ENCODE measurements at places on chromosomes 6 and 20.
A peak's percentile ranks its signal among the peaks of the same experiment; 100 is the strongest.

DNA sequence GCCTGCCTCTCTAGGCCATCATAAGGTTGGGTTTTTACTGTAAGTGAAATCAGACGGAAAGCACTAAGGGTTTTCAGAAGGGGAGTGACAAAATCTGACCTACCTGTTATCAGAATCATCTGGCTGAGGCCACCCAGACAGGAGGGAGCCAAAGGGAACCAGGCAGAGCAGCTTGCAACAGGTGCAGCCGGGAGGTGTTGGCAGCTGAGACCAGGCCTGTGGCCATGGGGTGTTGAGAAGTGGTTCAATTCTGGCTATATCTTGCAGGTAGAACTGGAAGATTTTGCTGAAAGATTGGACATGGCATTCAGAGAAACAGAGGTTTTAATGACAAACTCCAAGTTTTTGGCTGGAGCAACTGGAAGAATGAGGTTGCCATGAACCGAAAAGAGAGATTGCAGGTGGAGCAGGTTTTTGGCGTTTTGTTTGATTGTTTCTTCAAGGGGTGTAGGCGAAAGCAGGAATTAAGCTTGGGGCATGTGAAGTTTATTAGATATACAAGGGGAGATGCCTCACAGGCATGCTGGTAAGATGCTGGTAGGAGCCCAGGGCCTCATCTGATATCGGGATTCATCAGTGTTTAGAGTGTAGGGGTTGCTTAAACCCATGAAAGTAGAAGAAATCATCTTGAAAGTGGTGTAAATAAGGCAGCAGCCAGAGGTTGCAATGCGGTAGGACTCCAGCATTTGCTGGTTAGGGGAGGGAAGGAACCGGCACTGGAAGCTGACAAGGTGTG lies 35.1 kb upstream of the MAP3K4 start:
- DNase-seq: no peak

- no peak for DNase-seq
Observed at GRCh38 chr20:9223296-9223695, 154.4 kb downstream of the PLCB4 start.

DNA sequence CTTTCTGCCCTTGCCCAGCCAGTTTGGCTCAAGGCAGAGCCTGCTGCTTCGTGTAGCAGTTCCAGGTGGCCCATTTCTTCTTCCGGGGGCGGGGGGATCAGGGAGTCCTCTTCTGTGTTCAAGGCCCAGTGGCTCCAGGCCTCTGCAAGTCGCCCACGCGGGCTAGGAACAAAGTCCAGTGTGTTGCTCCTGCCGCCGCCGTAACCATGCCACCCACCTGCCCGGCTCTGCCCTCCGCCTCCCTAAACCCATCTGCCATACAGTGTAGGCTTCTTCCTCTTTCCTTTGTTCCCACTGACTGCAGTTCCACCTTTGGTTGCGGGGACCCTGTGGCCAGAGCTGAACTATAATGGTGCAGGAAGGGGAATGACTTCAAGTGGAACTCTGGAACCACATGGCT lies 43.9 kb upstream of the SRF start:
- DNase-seq: peak; percentile 61

GRCh38 chr6:151292974-151293687 lies 53.4 kb downstream of the AKAP12 start:
- DNase-seq: no peak

DNA sequence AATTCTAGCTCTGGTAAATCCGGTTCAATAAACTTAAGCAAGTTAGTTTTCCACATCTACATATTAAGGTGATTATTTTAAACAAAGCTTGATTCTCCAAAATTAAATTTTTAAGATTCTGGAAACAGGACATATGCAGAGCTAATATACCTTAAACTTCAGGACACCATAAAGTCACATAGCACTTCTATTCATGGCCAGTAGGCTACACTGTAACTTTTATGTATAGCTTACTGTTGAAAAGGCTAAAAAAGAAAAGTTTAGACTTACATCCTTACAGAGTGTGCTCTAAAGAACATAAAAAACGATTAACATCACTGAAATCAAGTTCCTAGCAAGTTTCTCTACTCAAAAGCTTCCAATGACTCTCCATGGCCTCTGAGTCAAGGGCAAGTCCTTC lies 224.7 kb downstream of the PTPRK start:
- DNase-seq: no peak

DNA sequence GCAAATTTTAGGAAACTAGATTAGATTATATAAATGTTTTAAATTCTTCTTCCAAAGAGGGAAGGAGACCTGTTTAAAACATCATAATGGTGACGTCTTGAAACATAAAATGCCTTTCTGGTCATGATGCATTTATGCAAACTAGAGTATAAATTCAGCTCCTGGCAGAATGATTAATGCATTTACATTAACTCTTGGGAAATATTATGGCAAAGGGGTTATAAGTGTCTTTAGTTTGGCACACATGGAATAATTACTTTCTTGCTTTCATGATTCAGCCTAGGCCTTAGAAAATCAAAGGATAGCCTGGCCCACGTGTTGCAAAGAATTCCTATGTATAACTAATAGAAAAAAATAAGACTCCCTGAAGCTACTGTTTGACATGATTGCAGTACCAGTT lies 639.2 kb downstream of the RFPL4B start:
- no peak for DNase-seq

DNA sequence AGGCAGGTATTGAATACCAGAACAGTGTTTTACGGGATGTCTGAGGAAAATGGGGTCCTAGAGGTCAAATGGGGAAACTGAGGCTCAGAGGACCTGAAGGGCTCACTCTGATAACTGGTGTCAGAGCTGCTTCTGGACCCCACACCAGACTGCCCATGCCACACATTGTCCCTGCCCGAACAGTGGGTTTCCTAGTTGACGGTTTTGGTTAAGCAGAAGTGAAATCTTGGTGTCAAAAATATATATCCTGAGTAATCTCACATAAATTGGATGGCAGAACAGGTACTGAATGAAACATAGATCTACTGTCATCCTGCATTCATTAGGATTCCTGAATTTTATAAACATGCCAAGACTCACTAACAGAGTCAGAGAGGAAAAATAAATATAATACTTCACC lies 16.3 kb downstream of the NOX3 start:
- DNase-seq: no peak

DNA sequence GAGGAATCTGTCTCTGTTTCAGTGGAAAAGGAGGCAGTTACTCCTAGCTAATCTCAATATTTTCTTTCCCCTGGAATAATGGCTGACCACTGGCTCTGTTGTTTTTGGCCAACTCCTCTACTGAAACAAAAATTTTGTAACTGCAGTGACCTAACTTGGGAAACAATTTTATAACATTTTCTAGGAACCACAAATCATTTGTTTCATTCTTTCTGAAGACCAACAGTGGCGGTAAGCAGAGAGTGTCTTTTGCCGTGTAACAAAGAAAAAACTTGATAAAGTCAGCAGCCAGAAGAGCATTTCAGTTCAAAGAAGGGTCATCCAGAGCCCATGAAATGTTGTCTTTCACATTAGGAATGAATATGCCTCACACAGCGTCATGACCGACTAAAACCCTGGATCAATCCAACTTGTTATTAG lies 11.8 kb upstream of the BFSP1 start:
- DNase-seq: peak; percentile 76

GRCh38 chr6:167778497-167779128 lies 48.1 kb upstream of the AFDN start:
- peak; percentile 41 for DNase-seq

DNA sequence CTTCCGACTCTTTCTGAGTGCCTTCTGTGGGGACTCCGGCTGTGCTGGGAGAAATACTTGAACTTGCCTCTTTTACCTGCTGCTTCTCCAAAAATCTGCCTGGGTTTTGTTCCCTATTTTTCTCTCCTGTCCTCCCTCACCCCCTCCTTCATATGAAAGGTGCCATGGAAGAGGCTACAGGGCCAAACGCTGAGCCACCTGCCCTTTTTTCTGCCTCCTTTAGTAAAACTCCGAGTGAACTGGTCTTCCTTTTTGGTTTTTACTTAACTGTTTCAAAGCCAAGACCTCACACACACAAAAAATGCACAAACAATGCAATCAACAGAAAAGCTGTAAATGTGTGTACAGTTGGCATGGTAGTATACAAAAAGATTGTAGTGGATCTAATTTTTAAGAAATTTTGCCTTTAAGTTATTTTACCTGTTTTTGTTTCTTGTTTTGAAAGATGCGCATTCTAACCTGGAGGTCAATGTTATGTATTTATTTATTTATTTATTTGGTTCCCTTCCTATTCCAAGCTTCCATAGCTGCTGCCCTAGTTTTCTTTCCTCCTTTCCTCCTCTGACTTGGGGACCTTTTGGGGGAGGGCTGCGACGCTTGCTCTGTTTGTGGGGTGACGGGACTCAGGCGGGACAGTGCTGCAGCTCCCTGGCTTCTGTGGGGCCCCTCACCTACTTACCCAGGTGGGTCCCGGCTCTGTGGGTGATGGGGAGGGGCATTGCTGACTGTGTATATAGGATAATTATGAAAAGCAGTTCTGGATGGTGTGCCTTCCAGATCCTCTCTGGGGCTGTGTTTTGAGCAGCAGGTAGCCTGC lies 4.8 kb downstream of the PIM1 start:
- no peak for DNase-seq

DNA sequence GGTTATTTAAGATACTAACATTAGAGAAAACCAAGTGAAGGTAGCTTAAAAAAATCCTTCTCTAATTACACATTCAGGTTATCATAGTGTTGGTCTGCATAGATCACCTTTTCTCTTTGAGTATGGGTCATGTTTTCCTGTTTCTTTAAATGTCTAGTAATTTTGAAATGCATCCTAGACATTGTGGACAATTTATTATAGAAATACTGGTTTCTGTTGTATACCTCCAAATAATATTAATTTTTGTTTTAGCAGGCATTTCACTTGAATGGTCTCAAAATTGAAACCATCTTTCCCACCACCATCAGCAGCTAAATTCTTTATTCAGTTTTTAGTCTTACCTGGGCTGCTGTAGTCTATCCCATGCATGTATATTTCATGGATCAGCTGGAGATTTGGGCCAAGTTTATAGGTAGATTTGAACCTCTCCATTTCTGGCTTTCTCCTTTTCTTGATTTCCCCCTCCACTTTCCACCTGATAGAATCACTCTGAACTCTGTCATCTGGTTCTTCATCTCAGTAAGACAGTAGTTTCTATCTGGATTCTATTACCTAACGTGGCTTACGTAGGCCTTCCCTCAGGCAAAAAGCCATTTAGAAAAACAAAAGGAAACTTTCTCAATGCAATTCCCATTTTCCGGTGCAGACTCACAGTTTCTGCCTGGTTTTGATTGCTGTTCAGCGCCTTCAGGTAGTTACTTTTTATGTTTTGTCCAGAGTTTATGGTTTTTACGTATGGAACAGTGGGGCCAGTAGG lies 52.3 kb downstream of the ZFAND3 start:
- DNase-seq: no peak
